Right lobe of liver (tissue), 6 donors: ENCODE measurements at places on chromosomes 1 and 21.

DNA sequence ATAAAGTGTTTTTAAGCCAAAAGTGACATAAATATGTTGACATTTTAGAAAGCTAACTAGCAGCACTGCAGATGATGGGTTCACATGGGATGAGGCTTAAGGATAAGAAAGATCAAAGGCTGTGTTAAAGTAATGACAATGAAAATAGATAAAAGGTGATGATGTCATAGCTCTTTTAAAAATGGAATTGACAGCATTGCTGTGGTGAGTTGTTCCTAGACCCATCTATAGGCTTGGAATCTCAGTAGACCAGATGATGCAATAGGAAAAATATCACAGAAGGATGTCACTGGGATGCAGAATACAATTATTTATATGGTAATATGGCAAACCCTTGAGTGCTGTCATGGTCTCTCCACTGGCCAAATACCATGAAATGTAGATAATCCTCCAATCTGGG, 286.0 kb downstream of the PLA2G4A start:
- DNase-seq = no peak

- no peak for DNase-seq
Measured at GRCh38 chr1:21653744-21654100, 15.4 kb downstream of the RAP1GAP start.

DNA sequence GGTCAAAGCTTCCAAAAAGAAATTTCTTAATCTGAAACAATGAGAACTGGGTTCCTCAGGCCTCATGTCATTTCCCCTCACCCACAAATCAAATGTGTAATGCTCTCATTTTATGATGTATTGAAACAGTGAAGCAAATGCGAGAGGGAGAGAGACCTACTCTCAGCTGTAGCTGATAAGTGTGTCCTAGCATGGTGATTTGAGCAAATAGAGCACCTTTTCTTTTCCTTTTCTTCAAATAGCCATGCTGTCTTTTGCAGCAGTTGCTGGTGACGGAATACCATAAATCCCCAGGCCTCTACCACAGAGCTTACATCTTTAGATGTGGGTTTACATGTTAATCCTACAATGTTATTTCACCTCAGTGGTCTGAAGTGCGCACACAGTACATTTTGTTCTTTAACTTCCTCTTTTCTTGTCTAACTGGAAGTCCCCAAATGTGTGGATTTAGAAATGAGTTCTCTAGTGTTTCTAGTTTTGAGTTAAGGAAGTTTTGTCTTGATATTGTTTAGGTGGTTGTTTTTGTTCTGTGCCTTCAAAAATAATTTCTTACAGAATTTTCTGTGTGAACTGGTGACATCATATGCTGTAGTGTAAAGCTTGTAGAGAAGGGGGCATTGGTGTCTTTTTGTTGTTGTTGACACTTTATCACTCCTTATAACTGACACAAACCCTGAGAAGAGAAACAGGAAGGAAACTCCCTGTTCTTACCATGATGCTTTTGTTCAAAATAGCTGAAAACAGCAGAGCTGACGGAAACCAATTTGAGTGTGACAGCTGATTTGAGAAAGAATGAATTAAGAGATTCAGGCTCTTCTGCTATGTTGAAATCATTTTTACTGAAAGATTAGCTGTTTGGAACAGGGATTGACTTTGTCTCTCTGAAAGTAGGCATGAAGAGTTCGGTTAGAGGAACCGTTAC, 12.2 kb downstream of the SMAP2 start:
- no peak for DNase-seq

DNA sequence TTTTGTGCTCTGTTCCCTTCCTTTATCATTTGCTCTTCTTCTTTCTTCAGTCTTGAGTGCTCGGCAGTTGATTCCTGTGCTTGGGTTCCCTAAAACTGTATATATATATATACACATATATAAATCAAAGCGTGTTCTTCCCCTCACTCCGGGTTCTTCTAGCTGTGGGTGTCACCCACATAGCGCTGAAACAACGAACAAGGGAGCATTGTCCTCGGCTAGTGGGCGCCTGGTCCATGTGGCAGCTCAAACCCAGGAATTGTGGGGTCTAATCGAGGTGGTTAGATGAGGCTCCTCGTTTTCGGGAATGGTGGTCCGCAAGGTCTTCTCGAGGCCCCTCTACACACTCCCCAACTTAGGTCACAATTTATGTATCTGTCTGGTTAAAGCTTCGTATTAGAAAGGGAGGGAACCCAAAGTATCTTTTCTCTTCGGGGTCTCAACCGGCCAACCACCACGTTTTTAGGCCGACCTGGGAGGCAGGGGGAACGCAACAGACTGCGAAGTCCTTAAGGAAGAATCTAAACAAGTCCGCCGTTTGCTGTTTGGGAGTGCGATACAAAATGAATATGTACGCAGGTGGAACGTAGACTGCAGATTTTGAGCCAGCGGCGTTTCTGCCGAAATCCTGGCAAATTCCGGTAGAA, 504 bp upstream of the SDHC start:
- no peak for DNase-seq

- DNase-seq = no peak
Measured at GRCh38 chr1:83996621-83997020, 2.3 kb downstream of the TTLL7 start.

GRCh38 chr1:225441314-225442122, 13.7 kb upstream of the LBR start:
- no peak for DNase-seq

DNA sequence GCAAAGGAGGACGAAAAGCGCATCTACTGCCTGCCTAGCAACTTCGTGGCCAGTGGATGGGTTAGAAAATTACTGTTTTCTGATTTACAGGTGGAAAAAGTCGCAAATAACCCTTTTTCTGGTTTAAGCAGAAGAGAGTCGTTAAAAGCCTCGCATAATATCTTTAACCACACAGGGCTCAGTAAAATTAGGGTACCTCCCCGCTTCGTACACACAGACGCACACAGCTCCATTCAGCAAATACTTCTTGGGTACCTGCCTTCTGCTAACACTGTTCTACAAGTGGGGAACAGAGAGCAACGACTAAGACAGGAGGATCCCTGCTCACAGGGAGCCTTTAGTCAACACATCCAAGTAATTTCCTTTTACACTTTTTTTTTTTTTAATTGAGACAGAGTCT, 704 bp downstream of the ALG6 start:
- DNase-seq = no peak

GRCh38 chr1:175367039-175367758, 174.6 kb upstream of the KIAA0040 start:
- no peak for DNase-seq

- DNase-seq = no peak
Measured at GRCh38 chr1:176559474-176559873, 96.5 kb downstream of the PAPPA2 start.

- no peak for DNase-seq
Measured at GRCh38 chr1:84892705-84893618, at the start of gene LPAR3. TSS of gene LPAR3 (minus strand) at chr1:84893206. CDS start at chr1:84866120, 27,086 bp downstream.

GRCh38 chr1:157151073-157151472, 12.9 kb upstream of the ETV3 start:
- DNase-seq = no peak

- DNase-seq = no peak
Measured at GRCh38 chr1:175186433-175187160, 6.0 kb downstream of the KIAA0040 start.

- DNase-seq = no peak
Measured at GRCh38 chr1:75643460-75643859, 32.5 kb upstream of the SLC44A5 start.
